Stimulated activated CD4-positive, alpha-beta T cell treated with anti-CD3 and anti-CD28 coated beads, Interleukin-1b, Interleukin-23, amount 100 ng/mL, for 24 hours (primary cell): ENCODE measurements at places on chromosomes 1 and 21.

GRCh38 chr1:224387302-224387912 lies 30.7 kb downstream of the CNIH4 start:
- DNase-seq: no peak

GRCh38 chr1:111725192-111725591 lies 14.0 kb downstream of the INKA2 start:
- DNase-seq: no peak

- no peak for DNase-seq
These were observed 898.4 kb downstream of the KCNT2 start for GRCh38 chr1:195709821-195710220.

DNA sequence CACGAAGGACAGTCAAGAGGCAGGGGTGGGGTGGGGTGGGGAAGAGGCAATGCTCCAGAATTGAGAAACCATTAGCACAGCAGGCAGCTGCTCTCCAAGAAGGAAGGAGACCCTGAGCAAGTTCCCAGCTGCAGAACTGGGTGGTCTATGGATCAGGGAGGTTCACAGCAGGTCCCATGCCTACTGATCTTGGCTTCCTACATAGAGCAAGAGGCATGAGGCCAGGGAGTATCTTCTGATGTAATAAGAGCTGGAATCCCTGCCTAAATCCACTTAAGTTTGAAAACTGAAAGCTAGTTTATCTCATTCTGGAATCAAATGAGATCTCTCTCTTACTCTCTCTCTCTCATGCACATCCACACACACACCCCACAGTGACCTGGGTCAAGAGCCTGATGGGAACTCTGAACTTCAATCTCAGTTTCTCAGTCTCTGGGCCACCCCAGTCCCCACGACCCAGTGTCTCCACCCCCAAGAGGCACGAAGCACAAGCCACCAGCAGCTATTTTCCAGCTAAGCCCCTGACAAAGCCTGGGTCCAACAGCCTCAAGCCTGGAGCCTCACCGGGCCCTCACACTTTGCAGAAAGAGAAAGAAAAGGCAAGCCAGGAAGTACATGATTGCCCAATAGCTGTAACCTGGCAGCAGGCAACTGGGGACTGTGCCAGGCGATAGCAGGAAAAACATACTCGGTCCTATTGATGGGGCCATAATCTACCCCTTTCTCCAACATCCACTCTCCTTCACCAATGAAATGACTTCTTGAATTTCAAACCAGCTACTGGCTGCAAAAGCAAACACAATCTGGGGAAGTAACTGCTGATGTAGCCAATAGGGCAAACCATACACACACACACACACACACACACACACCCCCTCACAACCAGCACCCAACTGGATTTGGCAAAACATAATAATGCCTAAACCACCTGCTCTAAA lies 2.2 kb downstream of the NUAK2 start:
- no peak for DNase-seq

- DNase-seq: peak; percentile 37
These were observed 32.1 kb downstream of the IL12RB2 start for GRCh38 chr1:67339623-67340343.
